ENCODE measurements at places on chromosomes 1 and 21.
A peak's percentile ranks its signal among the peaks of the same experiment; 100 is the strongest.

DNA sequence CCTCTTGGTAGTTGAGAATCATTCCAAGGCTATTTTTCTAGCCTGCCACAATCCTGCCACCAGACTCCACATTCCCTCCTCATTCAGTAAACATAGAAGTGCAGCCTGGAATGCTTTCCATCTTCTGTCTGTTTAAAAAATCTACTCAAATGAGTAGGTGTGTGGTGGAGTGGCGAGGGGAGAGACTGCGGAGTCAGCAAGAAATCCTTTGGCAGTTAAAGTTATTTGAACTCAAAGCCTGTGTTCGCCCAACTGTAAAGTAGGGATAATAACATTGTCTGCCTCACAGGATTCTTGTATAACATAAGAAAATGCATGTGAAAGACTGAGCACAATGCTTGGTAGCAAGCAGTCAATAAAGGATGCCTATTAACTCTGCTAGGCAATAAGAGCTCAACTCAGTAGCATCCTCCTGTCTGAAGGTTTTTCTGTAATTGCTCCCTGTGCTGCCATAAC is 22.2 kb upstream of the DPT start:
- no peak for DNase-seq

DNA sequence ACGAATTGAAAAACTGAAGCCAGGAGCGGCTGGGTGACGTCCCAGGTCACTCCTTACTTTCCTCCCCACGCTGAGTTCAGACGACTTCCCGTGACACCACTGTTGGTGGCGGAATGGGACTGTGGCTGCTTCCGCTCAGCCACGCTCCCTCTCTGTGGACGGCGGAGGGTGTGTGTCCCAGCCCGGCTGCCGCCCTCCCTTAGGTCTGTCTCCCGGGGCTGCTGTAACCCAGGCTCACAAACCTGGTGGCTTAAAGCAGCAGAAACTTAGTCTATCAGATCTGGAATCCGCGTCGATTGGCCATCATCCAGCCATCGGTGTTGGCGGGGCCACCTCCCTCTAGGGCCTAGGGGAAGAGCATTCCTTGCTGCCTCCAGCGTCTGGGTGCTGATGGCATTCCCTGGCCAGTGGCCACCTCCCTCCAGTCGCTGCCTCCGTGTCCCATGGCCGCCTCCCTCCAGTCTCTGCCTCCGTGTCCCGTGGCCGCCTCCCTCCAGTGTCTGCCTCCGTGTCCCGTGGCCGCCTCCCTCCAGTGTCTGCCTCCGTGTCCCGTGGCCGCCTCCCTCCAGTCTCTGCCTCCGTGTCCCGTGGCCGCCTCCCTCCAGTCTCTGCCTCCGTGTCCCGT is 17.5 kb downstream of the TRPM2 start:
- DNase-seq: no peak

DNA sequence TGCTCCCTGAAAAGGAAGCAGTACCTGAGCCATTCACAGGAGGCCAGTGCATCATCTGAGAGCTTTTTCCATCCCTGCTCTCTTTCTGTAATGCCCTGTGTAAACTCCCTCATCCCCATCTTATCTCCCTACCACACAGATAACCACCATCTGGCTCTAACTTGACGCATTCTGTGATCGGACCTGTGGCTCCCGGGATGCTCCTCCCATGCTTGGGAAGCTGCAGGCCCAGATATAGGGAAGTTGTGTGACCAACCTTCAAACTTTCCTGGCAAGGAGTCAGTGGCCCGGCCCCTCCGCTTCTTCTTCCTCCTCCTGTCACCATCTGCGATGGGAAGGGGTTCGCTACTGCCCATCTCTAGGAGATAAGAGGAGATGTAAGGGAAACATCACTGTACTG is 21.1 kb downstream of the MKNK1 start:
- no peak for DNase-seq

DNA sequence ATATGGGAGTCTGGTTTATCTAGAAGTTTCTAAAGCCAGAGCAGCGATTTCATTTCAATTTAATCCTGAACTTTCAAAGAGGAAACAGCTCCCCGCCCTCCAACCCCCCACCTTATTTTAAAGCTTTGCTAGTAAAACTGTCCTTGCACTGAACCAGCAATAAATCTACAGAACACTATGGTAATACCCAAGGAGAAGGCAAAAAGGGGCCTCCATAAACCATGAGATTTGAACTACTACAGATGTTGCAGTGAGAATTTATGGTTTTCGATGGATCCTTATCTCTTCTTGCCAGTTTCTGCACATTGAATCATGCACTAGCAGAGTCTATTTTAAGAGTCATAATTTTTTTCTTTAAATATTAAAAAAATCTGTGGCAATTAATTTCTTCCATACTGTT is 64.8 kb upstream of the BEND5 start:
- DNase-seq: no peak

DNA sequence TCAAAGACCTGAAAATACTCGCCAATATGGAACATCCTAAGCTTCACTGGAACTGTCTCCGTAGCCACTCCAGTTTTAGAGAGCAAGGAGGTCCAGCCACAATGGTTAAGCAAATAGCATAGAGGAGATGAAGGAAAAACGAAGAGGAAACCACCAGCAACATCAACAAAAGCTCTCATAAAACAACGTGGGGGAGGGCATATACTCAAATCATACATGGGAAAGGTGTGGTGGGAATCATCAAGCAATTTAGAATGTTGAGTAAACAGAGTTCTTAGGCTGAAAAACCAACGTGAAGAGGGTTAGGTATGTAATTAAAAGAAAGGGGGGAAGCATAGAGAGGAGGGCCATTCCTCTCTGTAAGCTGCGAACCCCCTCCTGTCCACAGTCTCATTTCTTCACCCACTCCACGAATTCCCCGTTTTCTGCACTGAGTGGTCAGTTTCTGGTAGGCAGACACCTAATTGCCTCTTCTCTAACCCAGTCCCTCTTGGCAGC is 1.0 kb downstream of the TMEM59 start:
- no peak for DNase-seq

GRCh38 chr1:2556678-2557481 is 709 bp downstream of the TNFRSF14 start:
- peak; percentile 31 for DNase-seq

DNA sequence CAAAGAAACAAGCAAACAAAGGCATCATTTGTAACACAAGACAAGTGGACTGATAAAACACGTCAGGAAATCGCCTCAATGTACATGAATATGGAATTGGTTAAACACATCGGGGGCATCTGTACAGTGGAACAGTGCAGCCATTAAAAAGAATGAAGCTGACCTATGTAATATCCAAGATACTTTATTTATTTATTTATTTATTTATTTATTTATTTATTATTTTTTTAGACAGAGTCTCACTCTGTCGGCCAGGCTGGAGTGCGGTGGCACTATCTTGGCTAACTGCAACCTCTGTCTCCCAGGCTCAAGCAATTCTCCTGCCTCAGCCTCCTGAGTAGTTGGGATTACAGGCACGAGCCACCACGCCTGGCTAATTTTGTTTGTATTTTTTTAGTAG is 75.4 kb upstream of the SLC45A1 start:
- no peak for DNase-seq

GRCh38 chr1:68346188-68346808 is 103.5 kb downstream of the RPE65 start:
- no peak for DNase-seq

DNA sequence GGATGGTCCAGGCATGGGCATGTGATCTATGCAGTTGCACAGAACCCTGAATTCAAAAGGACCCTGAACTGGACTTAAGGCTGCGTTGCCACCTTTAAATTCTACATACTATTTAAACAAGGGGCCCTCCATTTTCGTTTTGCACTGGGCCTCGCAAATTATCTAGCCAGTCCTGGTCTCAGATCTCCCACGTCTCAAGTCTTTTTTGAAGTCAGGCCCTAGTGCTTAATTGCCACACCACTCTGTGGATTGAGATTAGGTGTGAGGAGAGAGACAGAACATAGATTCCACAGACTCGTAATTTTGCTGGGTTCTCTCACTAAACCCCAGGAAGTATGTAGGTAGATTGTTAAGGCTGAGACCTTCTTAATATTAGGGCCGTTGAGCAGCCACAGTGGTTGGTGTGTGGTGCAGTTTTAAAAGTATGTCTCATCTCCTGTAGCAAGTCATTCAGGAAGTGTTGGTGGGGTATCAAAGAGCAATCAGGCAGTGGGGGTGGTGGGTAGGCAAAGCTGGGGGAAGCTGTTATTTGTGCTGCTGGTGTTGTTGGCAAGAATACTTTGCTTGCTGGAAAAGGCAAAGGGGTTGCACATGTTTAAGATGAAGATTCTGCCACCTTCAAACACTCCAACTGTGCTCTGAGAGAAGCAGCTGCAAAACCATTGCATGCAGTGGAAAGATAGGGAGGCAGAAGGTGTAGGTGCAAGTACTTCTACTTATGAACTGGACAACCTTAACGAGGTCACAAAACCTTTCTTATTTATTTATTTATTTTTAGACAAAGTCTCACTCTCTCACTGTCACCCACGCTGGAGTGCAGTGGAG is 11.2 kb downstream of the CD84 start:
- DNase-seq: peak; percentile 78

DNA sequence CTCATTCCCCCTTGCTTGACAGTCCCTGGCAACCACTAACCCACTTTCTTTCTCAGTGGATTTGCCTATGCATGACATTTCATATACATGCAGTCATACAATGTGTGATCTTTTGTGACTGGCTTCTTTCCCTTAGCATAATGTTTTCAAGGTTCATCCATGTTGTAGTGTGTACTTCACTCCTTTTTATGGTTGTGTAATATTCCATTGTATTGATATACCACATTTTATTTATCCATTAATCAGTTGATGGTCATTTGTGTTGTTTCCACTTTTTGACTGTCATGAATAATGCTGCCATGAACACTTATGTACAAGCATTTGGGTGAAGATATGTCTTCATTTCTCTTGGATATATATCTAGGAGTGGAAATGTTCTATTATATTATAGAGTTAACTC is 127.7 kb upstream of the GRIK3 start:
- DNase-seq: no peak

DNA sequence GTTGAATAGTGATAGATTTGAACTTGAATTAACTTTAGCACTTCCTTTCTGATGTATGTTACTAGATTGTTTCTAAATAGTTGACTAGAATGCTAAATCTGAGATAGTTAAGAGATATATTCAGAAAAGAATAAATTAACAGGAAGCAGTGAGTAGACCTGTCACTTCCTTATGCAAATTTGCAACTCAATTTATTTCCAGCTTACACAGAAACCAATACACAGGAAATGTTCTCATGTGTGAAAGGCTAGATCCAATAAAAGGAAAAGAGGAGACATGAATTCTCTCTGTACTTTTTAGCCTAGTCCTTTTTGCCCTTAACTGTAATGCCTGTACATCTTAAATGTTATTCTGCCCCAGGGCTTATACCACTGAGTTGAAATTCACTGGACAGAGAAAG is 522.3 kb downstream of the COL11A1 start:
- DNase-seq: no peak

- DNase-seq: no peak
Observed at GRCh38 chr1:63352736-63353135, 14.7 kb upstream of the ALG6 start.

DNA sequence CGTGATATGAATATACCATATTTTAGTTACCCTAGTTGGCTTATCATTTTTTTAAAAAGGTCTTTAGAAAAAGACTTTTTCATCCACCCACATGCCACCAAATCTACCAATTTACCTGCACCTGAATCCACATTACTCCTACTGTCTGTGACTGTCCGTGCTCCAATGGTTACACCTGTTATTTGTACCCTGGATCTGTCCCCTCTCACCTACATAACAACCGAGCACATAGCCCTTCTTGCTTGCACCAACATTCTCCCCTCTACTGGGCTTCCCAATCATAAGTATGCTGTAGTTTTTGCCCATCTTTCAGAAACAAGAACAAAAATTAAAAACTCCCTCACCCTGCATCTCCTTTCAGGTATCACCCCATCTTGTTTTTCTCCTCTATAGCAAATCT is 17.6 kb downstream of the SOD1 start:
- no peak for DNase-seq

DNA sequence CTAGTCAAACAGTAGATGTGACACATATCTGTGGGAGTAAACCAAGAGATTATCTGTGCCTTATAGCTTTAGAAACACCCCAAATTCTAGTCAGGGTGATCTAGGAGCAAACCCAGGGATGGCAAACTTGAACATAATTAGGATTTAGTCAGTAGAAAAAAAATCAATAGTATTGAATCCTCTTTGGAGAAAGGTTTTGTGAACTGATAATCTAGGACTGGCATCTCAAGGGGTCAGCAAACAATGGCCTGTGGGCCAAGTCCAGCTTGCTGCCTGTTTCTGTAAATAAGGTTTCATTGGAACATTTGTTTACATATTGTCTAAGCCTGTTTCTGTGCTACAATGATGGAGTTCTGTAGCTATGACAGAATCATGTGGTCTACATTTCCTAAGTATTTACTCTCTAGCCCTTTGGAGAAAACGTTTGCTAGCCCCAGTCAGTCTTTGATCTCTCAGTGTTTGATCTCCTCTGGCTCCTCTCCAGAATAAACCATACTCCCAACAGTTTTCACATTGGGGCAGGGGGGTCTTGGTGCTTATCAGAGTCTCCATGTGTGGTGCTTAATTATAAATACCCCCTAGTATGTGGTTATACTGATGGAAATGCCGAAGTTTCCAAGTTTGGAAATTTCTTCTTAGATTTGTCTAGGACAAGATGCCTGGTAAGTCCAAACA is 385.8 kb downstream of the NTNG1 start:
- DNase-seq: no peak

GRCh38 chr21:42190486-42190863 is 28.5 kb upstream of the ABCG1 start:
- no peak for DNase-seq

DNA sequence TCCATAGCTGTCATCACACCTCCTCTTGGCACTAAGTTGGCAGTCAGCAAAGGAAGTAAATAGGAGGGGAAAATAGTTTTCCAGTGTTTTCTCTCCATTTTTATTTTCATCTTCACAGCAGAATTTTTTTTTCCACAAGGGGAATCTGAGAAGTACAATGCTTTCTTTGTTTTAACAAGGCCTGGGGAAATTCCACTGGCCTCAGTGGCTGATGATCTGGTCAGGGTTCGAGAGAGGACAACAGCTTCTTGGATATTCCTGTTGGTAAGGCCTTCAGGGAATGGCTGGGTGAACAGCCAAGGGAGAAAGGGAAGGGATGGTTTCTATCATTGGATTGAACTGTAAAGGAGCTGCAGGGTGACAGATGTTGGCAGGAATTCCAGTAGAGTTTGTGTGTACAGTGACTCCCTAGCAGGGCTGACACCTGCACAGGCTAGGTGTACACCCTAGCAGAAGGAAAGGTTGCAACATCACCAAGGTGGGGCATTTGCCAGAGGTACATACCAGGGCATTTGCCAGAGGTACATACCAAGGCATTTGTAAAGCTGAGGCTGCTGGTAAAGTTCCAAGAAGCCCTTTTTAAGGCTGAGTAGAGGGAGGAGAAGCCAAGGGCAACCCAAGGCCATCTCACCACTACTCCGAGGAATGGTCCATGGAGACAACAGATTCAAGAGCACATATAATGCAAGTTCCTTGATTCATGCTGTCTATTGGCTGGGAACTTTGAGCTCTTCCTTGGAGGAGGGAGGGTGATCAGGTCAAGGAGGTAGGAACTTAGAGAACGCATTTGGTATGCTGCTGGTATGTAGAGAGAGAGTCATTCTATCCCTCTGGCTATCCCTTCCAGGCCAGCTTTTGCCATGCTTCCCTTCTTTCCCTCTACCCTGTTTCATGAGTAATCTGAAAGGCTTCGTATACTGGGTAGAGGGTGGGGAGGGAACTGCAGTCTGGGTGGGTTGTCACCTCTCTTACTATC is 3.1 kb downstream of the GJA5 start:
- DNase-seq: no peak

GRCh38 chr1:116545359-116545705 is 25.5 kb downstream of the CD58 start:
- no peak for DNase-seq

- DNase-seq: no peak
Observed at GRCh38 chr21:45406801-45407628, 2.0 kb downstream of the COL18A1 start.

- no peak for DNase-seq
Observed at GRCh38 chr21:44018813-44019567, 6.9 kb downstream of the TRAPPC10 start.

Measured in T-helper 2 cell (primary cell).